ENCODE measurements at places on chromosomes 11 and 22. TPM values are rescaled to one million over a fixed set of nuclear protein-coding genes. Genes with fewer than 3 reads are reported as not detected.

- DNase-seq: no peak
Measured at GRCh38 chr11:13208921-13209320, 68.7 kb upstream of the BMAL1 start.

- no peak for DNase-seq
Measured at GRCh38 chr11:83287631-83288030, 1.5 kb upstream of the CCDC90B start.

DNA sequence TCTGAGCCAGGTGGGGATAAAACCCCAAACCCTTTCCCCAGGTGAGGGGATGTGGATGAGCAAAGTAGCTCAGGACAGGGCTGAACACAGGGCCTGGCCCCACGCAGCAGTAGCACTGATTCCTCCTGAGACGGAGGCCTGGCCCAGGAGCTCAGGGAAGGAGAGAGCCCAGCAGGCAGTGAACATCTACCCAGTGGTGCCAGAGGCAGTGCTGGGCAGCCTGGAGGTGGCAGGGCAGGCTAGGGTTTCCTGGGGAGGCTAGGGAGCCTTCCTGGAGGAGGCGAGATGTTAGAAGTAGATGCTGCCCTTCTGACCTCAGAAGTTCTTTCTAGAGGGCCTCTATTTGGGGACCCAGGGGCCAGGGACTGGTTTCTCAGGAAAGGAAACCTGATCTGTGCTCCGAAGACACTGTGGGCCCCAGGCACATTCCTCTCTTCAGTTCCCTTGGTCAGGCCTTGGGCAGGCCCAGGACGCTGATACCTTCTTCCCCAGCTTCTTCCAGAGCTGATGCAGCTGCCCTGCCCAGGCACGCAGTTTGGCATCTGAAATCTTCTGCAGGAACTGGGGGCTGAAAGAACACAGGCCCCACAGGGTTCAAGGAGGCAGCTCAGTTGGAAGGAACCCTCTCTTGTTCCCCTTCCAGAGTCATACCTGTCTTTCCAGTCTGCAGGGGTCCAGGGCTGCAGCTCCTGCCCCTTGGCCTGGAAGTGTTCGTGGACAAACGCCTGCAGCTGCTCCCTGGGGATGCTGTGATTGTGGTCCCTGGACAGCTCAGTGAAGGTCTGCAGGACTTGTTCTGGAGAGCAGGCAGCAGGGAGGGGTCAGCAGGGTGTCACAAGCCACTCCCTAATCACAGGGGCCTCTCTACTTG, 16.8 kb downstream of the TREH start:
- DNase-seq: peak; percentile 50

GRCh38 chr11:9678576-9678975, 14.7 kb downstream of the SWAP70 start:
- no peak for DNase-seq

DNA sequence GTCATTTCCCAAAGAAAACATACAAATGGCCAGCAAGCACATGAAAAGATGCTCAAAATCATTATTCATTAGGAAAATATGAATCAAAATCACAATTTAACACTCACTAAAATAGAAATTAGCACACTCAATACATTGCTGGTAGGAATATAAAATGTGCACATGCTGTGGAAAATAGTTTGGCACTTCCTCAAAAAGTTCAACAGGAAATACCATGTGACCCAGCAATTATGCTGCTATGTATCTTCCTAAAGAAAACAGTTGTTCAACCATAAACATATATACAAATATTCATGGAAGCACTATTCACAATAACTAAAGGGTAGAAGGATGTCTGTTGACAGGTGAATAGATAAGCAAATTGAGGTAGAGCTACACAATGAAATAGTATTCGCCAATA, 187.3 kb upstream of the SOX6 start:
- no peak for DNase-seq

DNA sequence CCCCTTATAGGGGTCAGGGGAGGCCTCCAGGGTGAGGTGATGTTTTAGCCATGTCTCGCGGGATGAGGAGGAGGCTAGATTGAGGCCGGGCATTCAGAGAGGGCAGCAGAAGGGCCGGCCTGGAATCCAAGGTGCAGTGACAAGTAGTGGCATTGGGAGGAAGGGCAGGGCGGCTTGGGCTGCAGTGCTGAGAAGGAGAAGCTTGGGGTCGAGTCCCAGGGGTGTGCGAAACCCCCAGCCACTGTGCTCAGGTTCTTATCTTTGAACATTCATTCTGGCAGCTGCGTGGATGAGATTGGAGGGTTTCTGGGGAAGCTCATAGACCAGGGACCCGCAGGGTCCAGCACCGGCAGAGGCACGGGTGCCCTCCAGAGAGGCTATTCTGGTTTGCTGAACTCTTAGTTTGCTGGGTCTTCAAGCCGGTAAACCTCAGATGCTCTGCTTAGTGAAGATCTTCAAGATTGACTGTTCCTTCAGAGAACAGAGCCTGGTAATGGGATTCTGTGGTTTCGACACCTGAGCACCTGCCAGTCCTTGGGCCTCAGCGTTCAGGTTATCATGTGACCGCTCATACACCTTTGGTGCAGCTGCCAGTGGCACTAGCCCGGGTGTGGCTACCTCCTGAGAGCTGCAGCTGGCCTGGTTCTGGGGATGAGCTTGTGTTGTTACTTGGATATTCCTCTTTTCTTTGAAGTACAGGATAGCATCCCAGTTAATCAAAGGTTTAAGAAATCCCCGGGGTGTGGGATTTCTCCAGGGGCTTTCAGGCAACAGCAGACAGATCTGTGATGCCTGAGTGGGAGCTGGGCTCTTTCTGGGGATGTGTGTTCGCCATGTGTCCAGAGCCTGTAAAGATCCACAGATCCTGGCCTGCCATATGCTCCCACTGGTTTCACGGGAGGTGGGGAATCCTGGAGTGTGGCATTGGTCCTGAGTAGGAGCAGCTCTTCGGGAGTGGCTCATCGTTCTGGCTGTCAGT, 152.8 kb downstream of the TBC1D22A start:
- DNase-seq: no peak

DNA sequence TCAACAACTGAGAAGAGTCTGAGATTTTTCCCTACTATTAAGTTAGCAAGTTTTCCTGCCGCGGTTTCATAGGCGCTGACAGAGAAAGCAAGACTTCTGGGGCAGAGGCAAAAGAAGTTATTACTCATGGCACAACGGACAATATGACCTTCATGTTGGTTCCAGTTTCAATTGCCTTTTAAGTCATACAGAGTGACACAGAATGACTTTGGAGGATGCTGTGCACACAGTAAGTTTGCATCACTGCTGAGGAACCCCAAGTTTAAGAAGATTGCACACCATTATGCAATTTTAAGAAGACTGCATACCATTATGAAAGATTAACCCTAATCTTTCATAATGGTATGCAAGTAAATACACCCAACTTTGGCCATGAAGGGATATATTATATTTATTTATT, 626.5 kb upstream of the CHORDC1 start:
- no peak for DNase-seq

DNA sequence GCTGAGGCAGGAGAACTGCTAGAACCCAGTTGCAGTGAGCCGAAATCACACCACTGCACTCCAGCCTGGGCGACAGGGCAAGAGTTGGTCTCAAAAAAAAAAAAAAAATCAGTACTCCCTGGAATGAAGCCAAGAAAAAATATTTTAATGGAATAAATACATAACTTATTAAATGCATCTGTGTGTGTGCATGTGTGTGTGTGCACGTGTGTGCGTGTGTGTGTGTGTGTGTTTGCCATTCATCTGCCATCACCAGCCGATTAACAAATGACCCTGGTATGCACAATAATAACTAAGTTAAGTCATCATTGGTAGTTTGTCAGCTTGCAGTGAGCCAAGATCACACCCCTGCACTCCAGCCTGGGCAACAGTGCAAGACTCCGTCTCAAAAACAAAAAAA, 35.0 kb upstream of the SCGB1A1 start:
- no peak for DNase-seq

DNA sequence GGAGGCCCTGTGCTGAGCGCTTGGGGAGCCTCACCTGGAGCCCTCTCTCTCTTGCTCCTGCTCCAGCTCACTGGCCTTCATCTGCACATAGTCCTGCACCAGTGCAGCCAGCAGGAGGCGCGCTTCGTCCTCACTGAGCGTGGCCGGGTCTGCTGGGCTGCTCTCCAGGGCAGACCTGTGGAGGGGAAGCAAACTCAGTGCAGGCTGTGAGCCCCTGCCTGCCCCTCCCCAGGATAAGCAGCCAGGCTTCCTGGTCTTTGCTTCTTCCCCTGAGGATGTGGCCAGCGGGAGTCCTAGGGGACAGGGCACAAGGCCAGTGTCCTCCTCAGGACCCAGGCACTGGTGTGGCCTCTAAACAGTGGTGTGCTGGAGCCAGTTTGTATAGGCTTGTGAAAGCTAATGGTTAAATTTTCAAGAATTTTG, 2.2 kb downstream of the CALCA start:
- DNase-seq: peak; percentile 64

DNA sequence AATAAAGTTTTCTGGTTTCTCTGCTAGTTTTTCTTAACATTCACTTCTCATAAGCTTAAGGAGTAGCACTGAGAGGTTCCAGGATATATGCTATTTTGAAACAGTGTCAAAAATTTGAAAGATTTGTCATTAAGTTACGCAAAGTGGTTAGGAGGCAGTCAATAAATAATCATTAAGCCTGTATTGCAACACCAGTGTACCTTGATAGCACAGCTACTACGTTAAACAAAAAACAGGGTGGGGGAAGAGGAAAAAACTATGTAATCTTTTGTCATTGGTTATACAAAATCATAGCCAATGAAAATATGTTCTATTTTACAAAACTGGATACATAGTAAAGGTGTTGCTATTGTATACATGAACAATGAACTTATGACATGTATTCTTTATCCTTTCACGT, 30.4 kb upstream of the PITPNB start:
- DNase-seq: no peak

DNA sequence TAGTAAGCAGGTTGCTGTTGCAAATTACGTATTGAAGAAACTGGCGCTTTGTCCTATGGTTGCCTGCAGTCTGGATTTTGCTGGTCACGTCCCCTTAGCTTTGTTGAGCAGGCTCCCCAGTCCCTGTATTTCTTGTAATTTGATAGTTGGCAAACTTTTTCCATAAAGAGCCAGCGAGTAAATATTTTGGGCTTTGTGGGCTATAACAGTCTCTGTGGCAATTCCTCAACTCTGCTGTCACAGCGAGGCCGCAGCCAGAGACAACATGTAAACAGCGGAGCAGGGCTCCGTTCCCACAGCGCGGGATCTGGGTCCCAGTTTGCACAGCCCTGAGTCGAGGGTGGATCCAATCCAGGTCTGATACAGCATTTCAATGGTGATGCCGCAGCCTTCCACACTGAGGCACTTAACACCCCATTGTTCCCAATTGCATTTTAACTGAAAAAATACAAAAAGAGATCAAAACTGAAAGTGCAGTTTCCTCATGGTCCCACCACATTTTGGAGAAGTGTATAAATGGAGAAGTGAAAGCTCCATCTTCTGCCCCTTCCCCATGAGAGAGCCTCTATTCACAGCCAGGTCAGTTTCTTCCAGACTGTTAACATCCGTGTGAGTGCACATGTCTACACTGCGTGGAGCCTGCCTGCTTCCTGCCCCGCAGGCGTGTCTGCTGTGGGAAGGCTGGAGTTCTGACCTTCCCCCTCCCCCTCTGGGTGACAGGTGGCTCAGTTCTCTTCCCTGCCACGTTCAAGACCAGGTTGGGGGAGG, 89.1 kb downstream of the RPS6KA4 start:
- no peak for DNase-seq

- DNase-seq: peak; percentile 43
Measured at GRCh38 chr11:102940714-102941588, 14.6 kb downstream of the MMP13 start.

GRCh38 chr11:65384301-65384889, 1.9 kb upstream of the SLC25A45 start:
- DNase-seq: no peak

- DNase-seq: no peak
Measured at GRCh38 chr22:31602259-31602952, 59.6 kb downstream of the PISD start.

- no peak for DNase-seq
Measured at GRCh38 chr11:23769214-23769613, 727.6 kb upstream of the LUZP2 start.

- no peak for DNase-seq
Measured at GRCh38 chr11:35305670-35306382, 113.5 kb downstream of the SLC1A2 start.

- DNase-seq: no peak
Measured at GRCh38 chr11:72002841-72003775, 4.4 kb downstream of the IL18BP start.

- no peak for DNase-seq
Measured at GRCh38 chr11:102157219-102157618, 47.0 kb downstream of the YAP1 start.

- no peak for DNase-seq
Measured at GRCh38 chr22:22745225-22746060, 101.0 kb downstream of the GGTLC2 start.

DNA sequence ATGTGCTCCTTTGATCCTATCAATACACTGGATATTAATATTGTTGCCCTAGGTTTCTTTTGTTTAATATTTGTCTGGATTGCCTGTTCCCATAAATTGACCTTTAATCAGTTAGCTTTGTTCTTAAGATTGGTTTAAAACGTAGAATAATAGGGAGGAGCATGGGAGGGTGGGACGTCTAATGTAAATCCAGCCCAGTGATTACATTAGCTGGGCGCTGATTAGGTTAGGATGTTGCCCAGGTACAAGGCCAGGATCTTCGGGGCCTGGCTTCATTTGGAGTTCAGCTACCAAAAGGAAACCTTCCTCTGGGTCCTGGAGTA, at the start of gene SRSF8:
TSS of gene SRSF8 (plus strand) at position 204 of the 323 bp plus-strand sequence. CDS start 308 bp downstream, outside the sequence.
- no peak for DNase-seq

- no peak for DNase-seq
Measured at GRCh38 chr11:28566339-28567089, 458.3 kb downstream of the METTL15 start.

DNA sequence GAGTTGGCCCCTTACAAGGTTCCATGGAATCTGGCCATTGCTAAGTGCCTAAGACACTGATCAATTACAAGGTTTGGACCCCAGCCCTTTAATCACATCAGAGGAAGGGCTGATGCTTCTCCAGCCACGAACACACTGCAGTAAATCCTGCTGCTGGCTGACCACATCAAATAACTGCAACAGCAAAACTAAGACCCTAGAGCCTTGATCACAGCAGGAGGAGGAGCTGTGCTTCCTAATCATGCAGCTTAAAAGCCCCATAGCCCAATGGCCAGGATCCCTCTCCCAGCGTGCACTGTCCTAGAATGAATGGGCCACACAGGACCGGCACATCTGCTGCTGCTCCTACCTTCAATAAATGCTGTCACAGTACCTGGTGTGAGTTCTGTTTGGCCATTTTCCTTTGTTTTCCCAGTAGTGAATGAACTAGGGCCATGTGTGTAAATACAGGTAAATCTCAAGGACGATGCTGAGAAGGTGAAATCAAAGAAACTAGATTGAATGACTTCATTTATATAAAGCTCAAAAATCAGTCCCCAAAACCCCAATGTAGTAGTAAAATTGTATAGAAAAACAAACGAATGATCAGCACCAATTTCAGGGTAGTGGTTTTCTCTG, 12.7 kb downstream of the ZP1 start:
- no peak for DNase-seq

- no peak for DNase-seq
Measured at GRCh38 chr22:41127451-41127850, 35.1 kb downstream of the EP300 start.

EPS8L2 gene
- 2.4 TPM for total RNA-seq

DYNC2H1 gene
- 2.2 TPM for total RNA-seq

DCHS1 gene
- 2.1 TPM for total RNA-seq

NXPE2 gene
- total RNA-seq: not detected

OR2AG1 gene
- total RNA-seq: not detected

ABCC8 gene
- total RNA-seq: not detected

OR51E1 gene
- total RNA-seq: not detected

RNH1 gene
- 98.0 TPM for total RNA-seq
